ENCODE measurements at places on chromosomes 6 and 20.

- no peak for DNase-seq
Measured at GRCh38 chr20:840858-841567, 7.5 kb downstream of the FAM110A start.

DNA sequence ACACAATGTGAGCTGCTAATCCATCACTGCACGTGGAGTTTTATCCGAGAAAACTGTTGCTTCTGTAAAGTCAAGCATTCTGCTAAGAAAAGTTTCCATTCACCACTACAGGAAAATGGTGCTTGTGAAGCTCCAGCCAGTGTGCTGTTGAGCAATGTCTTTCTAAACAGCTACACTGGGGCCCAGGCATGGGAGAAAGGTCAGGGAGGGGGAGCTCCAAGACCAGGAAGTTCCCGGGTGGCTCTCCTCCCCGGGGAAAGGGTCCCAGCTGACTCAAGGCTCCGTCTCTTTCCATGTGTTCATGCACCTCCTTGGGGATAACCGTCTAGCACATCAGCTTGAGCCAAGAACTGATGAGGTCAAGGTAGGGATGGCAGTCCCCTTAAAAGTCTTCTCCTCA lies 20.5 kb downstream of the RPP40 start:
- no peak for DNase-seq

- DNase-seq = no peak
Measured at GRCh38 chr6:37680668-37681067, 17.0 kb downstream of the MDGA1 start.

DNA sequence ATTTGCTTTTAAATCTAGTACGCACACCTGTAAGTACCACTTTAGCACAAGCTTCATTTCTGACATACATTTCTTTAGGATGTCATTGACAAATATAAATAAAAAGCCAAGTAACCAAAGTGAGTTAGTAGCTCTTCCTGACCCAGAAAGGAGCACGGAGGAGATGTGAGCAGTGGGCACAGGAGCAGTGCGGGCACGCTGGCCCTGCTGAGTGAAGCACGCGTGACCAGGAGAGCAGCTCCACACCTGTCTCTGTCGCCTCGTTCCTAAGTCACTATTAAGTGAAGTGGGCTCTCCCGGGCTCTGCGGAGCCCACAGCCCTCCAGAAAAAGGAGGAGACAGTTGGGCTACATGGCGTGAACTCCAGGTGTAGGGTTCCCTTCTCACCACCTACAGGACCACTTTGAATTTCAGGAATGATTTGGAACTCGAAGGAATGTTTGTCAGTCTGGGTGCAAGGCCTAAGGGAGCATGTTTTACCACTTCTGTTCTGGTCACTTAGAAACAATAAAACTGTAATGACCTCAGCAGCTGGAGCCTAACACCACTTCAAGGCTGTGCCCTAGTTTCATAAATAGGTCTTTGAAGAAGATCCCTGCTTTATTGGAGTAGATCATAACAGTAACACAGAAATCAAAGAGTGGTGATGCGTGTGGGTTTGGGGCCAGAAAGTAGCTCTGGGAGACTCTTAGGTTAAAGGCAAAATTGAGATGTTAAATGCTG lies 95.9 kb downstream of the FAM120B start:
- DNase-seq = no peak

DNA sequence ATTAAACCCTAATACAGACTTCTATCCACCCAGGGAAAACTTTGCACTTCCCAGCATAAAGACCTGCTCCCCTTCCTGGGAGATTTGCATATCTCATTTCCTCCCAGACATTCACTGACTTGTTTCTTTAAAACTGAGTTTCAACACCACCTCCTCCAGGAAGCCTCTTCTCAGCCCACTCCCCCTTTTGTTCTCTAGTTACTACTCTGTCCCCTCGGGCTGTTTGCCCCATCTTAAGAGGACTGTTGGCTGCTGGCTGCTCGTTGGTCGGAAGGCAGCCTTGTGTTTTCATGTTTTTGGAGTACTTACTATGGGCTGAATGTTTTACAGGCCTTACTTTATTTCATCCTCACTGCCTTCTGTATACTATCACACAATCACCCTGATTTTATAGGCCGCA lies 6.6 kb downstream of the ARHGAP40 start:
- no peak for DNase-seq

GRCh38 chr6:12735786-12736185 lies 19.2 kb downstream of the PHACTR1 start:
- no peak for DNase-seq

- DNase-seq = no peak
Measured at GRCh38 chr6:44480097-44480541, 92.6 kb downstream of the CDC5L start.

- DNase-seq = no peak
Measured at GRCh38 chr6:110882824-110883554, 8.4 kb downstream of the AMD1 start.

DNA sequence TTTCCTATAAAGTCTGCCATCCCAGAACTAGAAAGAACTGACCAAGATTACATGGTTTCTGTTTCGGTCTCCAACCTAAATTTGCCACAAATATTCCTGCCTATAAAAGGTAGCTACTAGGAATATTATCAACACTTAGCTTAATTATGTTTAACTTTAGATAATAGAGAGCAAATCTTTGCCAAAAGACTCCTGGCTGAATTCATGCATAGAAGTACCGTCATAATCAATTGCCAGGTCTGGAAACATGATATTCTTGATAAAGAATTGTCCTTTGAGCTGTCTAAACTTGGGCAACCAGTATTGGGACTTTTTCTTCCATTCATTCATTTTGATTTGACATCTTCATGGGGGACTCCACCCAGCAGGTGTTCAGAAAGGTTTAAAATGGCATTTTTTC lies 22.4 kb downstream of the CALHM6 start:
- no peak for DNase-seq

- no peak for DNase-seq
Measured at GRCh38 chr6:63272397-63272796, 47.4 kb downstream of the LGSN start.

DNA sequence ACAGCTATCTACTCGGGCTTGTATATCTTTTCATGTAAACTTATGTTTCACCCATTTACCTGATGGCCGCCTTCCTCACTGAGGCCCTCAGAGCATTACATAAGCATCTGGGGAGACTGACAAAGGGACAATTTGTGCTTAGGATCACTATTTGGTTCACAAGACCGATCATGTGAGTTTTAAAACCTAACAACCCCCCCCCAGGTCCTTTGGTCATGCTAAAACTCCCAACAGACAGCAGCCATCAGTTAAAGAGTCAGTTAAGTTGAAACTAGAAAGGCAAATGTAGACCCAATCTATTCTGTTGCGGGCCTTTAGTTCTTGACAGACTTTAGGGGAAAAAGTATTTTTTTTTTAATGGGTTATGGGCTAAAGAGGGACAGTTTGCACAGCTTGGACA lies 205.0 kb upstream of the RNF24 start:
- DNase-seq = no peak

- no peak for DNase-seq
Measured at GRCh38 chr6:18262702-18263417, 1.5 kb downstream of the DEK start.

- DNase-seq = no peak
Measured at GRCh38 chr20:1788044-1788443, 107.2 kb upstream of the SIRPA start.

DNA sequence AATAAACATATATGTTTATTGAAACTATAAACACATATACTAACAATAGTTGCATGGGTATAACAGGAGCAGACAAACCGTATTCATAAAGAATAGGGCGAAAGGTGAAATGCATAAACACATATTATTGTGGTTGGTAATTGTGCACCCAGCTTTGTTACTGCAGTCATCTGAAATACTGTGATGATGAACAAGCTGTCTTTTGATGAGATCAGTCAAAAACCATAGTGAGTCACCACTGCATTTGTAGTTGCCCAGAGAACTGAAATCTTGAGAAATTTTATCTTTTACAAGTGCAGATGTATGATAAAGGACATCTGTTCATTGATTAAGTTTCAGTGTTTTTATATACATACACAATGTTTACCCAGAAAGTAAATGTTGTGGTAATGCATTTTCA lies 133.7 kb downstream of the MYO6 start:
- no peak for DNase-seq

DNA sequence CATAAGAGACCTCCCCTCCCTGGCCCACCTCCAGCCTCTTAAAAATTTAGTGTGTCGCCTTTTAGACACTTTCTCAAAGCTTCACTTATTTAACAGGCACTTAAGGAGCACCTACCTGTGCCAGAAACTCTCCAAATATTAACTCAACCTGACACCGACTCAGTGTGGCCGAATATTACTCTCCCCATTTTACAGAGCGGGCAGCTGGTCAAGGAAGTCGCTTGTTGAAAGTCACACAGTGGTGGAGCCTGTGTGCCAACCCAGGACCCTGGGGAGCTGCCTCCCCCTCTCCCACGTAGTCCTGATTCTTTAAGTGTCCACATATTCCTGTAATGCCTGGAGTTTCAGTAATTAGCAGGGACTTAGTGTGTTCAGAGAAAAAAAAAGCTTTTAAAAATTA lies 1.0 kb upstream of the PMEPA1 start:
- DNase-seq = no peak

DNA sequence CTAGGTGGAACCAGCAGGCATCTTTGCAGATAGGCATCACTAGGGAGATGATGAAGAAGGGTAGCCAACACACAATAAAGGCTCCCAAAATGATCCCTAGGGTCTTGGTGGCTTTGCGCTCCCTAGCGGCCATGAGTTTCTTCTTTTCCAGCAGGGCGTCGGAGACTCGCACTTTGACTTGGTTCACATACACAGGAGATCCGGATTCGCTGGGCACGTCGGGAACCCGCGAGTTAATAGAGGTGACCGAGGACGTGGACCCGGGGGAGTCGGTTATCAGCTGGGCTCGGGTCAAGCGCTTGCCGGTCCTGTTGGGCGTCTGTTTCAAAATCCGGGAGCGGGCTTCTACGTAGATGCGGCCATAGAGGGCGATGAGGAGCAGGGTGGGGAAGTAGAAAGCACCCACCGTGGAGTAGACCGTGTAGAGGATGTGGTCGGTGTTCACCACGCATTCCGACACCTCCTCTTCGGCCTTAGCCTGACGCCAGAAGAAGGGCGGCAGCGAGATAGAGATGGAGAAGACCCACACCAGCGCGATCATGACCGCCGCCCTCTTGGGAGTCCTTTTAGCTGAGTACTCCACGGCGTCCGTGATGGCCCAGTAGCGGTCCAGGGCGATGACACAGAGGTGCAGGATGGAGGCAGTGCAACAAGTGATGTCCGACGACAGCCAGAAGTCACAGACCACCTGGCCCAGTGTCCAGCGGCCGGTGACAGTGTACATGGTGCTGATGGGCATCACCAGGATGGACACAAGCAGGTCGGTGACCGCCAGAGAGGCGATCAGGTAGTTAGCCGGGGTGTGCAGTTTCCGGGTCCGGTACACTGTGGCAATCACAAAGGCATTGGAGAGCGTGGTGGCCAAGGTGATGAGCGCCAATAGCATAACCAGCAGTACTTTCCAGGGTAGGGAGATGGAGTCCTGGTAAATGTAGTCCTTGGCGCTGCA lies 658 bp downstream of the HTR1B start:
- no peak for DNase-seq

DNA sequence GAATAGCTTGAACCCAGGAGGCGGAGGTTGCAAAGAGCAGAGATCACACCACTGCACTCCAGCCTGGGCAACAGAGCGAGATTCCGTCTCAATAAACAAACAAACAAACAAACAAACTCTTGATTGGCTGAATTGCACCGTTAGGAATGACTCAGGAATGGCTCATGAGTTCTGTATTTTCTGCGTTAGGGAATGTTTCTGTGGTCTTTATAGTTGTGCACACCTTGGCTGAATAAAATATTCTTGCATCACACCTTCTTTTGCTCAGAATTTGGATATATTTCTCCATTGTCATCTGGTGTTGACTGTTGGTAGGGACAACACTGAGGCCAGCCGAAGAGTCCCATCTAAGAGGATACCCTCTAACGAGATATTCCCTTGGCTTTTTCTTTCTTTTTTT lies 19.6 kb upstream of the PI16 start:
- DNase-seq = no peak

- DNase-seq = no peak
Measured at GRCh38 chr6:10080561-10080960, 334.3 kb downstream of the TFAP2A start.

GRCh38 chr6:87575423-87575822 lies 14.4 kb downstream of the RARS2 start:
- no peak for DNase-seq

DNA sequence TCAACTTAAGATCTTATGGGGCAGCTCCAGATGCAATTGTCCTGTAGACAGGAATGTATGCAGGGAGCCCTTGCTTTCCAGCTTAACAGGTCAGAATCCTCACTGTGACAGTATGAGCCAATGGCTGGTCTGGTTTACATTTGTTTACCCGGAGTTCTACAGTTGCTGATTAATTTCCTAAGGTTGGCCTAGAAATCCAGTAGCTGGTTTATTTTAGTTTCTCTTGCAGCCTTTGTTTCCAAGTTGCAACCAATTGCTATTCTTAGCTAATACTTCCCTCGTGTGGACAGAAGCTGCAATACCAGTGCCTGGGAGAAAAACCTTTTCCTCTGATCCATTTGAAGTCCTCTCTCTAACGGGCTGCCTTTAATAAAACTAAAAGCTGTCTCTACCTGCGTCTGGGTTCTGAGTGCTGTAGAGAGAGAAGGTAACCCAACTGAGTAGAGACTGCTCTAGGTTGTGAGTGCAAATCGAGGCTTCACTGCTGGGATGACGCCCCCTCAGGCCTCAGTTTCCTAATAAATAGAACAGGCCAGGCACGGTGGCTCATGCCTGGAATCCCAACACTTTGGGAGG lies 45.9 kb downstream of the ZNF217 start:
- no peak for DNase-seq

GRCh38 chr6:111980971-111981840 lies 72.7 kb upstream of the CCN6 start:
- DNase-seq = no peak

- DNase-seq = no peak
Measured at GRCh38 chr20:7742479-7742878, 197.8 kb downstream of the HAO1 start.
